ENCODE measurements at places on chromosomes 7 and 10.
A peak's percentile ranks its signal among the peaks of the same experiment; 100 is the strongest.

DNA sequence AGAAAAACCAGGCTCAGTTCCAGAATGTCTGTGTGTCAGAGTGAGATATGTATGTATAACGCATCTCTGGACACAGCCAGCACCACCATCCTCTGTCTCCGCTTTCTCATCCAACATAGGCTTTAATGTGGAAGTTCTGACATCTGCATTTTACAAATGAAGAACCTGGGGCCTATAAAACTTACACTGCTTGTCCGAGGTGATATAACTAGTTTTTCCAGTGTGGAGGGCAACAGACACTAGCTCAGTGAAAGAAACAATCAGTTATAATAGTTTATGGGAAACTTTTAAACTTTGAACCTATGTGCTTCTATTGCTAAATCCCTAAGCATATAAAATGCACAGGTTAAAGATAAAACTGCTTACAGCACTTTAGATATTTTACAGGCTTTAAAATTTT lies 208.7 kb downstream of the CRPPA start:
- no peak for DNase-seq

DNA sequence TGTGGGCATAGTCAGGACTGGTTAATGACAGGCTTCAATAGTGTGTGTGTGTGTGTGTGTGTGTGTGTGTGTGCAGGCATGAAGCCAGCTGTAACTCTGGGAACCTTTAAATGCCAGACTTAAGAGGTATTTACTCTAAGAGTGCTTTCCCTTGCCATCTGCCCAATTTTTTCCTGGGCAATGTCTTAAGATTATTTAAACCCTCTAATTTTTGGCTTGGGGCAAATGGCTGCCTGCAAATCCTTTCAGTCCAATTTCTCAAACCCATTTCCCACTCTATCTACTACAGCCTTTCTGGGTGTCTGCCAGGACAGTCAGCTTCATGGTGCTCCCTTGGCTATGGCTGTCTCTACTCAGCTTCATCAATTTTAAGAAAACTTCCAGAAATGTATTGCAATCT lies 62.6 kb upstream of the C1GALT1 start:
- no peak for DNase-seq

DNA sequence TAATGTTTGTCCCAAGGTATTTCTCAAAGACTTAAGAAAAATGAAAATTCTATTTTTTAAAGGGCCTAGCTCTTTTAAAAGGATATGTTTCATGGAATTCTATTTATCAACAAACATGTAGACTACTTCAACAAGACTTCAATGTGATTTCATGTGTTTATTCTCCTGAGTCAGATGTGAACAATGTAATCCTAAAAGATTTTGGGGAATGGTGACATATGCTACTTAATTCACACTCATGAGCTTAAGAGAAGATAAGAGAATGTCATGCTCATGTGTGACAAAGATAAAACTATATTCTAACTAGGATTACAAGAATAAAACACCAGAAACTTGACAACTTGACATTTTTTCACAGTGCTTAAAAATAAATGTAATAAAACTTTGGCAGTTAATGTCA lies 127.5 kb downstream of the TES start:
- DNase-seq: no peak

DNA sequence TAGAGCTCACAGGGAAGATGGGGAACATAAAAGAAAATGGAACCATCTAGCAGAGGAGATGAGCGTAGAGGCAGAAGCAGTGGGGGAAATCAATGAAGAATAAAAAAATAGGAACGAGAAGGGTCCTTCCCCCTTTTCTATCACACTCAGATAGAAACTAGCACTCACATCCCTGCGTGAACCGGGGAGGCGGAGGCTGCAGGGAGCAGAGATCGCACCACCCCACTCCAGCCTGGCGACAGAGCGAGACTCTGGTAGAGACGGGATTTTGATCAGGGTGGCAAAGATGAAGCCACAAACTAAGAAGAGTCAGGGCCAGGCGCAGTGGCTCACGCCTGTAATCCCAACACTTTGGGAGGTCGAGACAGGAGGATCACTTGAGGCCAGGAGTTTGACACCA lies 64.7 kb upstream of the ECHDC3 start:
- DNase-seq: no peak

GRCh38 chr10:96765406-96766240 lies 45.3 kb upstream of the PIK3AP1 start:
- no peak for DNase-seq

- no peak for DNase-seq
Observed at GRCh38 chr7:77327932-77328628, 88.1 kb downstream of the GSAP start.

GRCh38 chr7:41738806-41739205 lies 35.9 kb upstream of the INHBA start:
- no peak for DNase-seq

DNA sequence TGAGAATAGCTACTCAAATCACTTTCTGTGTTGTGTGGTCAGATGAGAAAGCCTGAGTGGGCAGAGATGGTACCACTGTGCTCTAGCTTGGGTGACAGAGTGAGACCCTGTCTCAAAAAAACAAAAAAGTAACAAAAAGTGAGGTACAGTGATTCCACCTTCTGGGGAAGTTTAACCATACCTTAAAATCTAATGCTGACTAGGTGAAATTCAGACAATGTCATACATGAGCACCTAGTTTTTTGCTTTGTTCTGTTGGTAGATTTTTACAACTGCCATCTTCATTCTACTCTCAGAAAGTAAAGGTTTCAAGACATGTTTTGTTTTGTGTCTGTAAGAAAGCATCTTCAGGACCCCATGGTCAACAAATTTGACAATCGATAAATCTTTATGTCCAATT lies 144.2 kb downstream of the ARHGAP21 start:
- no peak for DNase-seq

DNA sequence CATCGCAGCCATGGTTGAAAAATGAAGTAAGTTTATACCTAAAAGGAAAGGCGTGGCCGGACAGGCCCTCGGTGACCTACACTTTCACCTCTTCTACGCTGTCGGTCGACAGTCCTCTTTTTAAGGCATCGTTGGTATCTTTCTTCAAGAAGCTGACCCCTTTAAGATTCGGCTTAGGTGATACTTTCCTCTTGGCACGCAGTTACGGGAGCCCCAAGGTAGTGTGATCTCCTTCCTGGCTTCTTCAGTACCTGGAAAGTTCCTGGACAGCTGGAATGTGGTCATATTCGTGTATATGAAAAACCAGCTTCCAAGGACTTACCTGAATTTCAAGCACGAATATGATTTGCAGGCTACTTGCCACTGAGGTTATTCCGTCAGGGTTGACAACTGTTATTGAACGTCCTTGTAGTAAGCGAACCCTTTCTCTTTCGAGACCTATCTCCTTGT lies 885 bp upstream of the SYPL1 start:
- DNase-seq: no peak

GRCh38 chr7:741850-742249 lies 14.8 kb upstream of the PRKAR1B start:
- DNase-seq: no peak

DNA sequence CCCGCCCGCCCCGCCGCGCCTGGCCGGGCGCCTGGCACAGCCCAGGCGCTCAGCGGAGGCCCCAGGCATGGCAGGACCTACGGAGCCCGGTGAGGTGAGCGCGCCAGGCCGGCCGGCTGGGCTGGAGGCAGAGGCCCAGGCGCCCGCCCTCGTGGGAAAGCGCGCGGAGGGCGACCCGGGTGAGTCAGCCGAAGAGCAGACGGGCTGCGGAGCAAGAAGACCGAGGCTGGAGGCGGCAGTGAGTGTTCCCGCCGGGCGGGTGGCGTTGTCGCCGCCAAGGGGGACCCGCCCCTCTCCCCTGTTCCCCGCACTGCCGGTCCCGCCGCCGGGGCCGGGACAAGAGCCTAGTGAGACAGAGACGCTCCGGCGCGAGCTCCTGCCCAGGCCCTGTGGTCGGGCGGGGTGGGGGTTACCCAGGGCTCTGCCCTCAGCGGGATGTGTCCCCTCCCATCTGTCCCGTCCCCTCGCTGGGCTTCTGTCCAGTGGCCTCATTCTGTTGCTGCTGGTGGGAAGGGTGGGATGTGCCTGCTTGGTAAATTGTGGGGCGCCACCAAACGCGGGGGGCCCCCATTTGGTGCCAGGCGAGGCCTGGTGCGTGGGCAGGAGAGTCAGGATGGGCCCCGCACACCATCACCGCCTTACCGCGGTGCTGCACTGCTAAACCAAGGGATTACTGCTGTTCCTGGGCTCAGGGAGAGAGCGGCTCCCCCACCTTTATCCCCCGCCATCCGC lies 17.0 kb upstream of the NODAL start:
- DNase-seq: no peak

- DNase-seq: no peak
Observed at GRCh38 chr7:90727412-90727811, 131.3 kb downstream of the CDK14 start.

DNA sequence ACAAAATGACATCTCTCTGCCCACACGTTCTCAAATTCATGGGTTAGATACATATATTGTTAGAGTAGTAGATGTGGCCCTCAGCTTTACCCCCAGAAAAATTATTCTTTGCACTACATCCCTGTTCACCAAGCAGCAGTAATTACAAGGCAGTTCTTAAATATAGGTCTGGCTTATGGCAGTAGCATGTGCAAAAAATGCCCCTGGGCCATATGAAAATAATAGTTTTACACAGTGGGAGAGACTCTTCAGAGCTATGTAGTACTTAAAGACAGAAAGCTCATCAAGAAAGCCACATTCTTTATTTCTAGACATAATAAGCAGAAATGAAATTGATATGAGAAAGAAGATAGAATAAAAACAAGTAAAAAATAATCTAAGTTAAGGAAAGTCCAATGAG lies 196.3 kb upstream of the FOXP2 start:
- peak; percentile 93 for DNase-seq

DNA sequence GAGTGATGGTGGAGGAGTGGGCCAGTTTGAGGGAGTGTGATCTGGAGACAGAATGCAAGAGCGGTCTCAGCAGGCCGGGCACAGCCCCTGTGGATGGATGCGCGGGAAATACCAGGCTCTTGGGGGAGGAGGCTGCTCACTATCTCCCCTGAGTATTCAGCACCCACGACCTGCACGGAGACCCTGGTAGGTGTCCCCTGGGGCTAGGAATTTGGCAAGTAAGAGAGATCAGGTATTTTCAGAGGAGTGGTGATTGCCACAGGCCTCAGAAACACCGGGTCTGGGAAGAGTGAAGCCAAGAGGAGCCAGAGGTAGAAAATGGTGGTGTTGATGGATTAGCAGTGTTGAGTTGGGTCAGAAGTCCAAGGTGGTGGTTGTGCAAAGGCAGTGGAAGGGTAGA lies 426.3 kb downstream of the PAXIP1 start:
- DNase-seq: no peak

GRCh38 chr7:70093205-70093904 lies 495.1 kb downstream of the AUTS2 start:
- DNase-seq: peak; percentile 76

DNA sequence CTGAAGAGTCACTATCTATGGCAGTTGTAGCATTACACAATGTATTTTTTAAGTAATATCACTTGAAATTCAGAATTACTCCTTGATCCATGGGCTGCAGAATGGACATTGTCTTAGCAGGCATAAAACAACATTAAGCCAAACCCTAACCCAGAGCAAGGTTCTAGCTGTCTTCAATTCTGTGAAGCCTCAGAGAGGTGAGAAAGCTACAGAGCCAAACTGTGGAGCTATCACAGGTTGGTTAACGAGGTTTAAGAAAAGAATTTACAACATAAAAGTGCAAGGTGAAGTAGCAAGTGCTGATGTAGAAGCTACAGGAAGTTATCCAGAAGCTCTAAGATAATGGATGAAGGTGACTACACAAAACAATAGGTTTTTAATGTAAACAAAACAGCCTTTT lies 582.7 kb upstream of the POT1 start:
- no peak for DNase-seq

DNA sequence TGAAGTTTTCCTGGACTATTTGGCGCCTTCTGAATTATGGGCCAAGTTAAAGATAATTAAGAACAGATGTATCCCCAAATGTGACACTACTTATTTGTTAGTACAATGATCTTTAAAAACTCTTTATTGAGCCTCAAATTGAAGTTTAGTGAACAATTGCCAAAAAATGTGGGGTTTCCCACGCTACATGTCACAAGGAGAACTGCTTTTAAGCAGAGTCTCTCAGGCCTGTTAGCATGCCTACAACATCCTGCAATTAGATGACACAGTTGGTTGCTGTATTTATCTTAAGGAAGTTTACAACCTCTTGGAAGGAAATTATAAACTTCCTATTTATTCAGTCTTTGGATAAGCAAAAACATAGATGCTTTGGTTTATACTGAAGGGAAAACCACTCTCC lies 733.0 kb downstream of the TNS3 start:
- no peak for DNase-seq

DNA sequence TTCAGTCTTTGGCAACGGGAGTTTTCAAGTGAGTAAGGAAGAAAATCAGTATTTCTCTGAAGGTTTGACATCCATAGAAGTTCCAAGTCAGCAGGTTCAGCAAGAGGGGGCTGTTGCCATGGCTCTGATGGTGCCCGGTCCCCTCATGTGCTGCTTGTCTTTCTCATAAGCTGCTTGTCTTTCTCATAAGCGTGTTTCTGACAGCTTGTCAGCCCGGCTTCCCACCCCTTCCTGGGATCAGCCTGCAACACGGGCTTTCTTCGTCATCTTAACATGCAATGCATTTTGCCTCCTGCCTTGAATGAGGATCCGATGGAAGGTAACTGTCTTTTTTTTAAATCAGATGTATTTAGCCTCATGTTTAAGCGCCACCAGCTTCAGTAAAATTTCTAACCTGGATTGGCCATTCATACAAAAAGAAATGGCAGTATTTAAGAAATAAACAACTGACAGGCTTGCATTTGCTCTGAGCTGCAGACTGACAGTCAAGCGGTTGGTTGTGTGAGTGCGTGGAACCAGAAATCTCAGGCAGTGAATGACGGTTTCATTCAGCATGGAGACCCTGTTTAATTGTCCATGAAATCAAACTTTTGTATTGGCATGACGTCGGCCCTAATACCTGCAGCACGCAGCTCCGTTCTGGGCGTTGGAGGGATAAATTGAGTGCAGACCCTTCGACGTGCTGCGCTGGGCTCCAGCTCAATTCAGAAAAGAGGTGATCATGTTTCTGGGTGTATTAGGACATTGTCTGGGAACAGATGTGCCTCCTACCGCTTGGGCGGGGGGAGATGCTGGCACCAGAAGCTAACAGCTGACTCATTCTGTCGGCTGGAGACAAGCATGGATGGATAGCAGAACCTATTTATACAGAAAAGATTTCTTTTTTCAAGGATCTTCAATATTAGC lies 454.7 kb upstream of the FOXK1 start:
- peak; percentile 47 for DNase-seq

All from NCI-H2081 (cell line).